ENCODE measurements at places on chromosomes 5 and 9.

- no peak for DNase-seq
These were observed 1198.6 kb downstream of the CDH12 start for GRCh38 chr5:21654556-21654955.

GRCh38 chr9:137150617-137151457 lies 11.9 kb downstream of the GRIN1 start:
- peak; percentile 18 for DNase-seq

GRCh38 chr5:72653586-72653985 lies 146.4 kb upstream of the ZNF366 start:
- DNase-seq = no peak

DNA sequence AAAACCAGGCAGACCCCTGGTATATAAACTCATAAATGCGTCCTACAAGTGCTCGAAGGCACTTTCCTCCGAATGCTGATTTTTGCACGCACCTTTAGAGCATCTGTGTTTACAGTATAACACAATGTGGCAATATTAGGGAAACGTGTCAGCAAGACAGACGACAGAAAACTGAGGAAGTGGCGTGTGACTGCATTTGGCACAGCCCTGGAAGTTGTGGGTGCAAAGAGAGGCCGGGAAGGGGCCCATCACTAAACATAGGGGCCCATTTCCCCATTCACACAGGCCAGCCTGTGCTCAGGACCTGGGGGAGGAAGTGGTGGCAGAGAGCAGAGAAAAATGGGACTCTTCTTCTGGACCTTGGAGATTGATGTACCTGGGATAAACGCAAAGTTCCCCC lies 48.2 kb downstream of the RASGEF1C start:
- no peak for DNase-seq

DNA sequence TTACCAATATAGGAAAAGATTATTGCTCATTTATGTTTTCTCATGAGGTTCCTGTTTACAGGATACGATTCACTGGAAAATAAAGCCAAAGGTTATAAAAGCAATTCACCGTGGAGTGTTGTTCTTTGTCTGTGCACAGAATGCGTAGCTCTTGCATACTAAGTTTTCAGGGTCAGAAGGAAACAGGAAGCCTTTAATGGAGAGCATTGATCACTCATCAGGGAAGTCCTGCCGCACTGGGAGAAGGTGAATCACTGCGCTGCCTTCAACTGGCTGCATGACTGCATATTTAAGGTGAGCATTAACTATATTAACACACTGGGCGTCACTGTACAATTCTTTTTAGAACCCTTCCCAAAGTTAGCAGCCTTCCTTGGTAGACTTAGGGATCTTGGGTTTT lies 74.1 kb upstream of the SYK start:
- no peak for DNase-seq

Measured in stimulated activated CD4-positive, alpha-beta T cell treated with anti-CD3 and anti-CD28 coated beads, Interleukin-4, amount 100 ng/mL, for 4 hours (primary cell).